ENCODE measurements at places on chromosomes 11 and 22.

DNA sequence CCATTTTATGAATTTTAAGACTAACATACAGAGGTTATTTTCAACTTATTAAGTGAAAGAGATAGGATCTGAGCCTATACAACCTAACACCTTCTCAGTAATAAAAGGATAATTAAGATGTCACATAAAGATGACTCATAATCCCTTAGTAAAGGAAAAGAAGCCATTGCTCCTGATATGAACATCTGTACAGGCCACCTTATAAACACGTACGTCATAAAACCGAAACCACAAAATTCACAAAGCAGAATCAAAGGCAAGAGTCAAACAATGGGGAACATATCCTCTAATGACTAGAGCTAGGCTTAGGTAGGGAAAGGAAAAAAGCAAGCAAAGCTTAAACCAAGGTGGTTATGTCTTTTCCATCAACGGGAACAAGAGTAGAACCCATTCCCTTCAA lies 103.5 kb downstream of the KCNA4 start:
- DNase-seq = no peak

DNA sequence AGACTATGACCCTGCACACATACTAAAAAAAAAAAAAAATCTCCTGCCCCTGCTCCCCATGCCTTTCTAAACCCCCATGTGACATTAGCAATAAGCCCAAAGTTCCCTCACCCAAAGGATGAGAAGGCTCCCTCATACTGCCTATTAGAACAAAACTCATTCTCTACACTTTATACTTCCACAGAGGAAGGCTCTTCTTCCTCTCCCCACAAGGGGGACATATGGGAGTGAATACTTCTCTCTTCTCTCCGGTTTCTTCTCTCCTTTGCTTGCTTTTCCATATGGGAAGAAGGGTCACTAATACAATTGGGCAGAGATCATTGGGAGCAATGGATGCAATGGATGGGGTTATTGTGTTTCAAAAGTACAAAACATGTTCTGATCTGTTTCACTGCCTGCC lies 3.3 kb downstream of the OR52L1 start:
- DNase-seq = no peak

DNA sequence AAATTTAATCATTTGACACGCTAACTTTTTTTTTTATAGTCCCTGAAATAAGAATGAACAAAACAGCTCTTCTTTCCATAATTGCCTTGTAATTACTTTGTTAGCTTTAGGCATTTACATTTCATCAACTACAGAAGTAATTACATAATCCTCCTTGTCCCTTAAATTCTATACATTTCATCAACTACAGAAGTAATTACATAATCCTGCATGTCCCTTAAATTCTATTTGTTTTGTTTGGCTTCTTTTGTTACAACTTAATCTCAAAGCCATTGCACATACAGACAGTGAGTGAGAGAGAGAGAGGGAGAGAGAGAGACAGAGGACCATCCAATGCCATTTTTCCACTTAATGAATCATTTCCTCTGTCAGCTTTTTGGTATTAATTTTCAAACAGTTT lies 873.2 kb downstream of the METTL15 start:
- DNase-seq = no peak

GRCh38 chr22:46415776-46416519 lies 80.4 kb downstream of the TRMU start:
- no peak for DNase-seq

DNA sequence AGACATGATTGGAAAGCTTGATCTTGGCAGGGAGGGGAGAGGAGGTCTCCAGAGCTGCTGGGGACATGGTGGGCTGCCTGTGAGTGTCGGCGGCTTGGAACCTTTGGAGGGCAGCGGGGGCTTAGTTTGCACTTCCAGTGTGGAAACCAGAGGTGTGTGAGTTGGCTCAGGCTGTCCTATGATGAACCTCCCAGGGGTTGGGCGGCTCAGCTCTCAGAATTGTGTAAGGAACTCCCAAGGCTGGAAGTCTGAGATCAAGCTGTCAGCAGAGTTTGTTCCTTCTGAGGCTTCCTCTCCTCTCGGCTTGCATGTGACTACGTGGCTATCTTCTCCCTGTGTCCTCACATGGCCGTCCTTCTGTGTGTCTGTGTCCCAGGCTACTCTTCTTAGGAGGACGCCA lies 87.9 kb upstream of the B3GAT1 start:
- no peak for DNase-seq

DNA sequence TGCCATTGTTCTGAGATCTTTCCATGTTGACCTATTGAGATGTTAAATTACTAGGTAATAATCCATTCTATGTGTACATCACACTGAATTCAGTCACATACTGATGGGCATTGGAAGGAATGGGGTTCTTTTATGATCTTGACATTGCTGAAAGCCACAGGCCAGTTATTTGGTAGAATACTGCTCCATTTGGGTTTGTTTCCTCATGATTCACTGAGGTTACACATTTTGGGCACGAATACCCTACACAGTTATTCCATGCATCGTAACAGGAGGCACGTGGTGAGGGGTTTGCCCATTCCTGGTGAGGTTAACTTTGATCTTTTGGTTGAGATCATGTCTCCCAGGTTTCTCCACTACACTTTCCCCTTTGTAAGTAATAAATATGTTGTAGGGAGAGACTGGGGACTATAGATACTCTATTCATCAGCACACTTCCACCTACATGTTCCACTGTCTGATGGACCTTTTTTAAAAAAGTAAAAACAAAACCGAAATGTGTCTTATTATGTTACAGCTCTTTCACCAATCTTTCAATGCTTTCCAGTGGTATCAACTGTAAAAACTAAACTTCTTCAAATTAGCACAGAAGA lies 12.0 kb upstream of the FOLR1 start:
- no peak for DNase-seq

DNA sequence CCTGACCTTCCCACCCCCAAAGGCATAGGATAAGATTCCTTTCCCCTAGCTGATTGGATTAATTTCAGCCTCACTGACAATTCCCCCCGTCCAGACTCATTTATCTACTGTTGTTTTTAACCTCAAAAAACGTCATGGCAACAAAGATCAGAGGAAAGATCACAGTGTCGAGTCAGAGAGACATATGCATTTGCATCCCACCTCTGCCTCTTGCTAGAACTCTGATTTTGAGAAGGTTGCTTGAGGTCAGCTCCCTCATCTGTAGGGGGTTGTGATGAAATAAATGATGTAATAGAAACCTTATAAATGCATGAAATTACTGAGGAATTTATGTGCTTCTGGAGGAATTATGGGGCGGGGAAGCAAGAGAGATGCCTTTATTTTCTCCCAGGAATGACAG lies 53.3 kb upstream of the SYN3 start:
- DNase-seq = no peak

DNA sequence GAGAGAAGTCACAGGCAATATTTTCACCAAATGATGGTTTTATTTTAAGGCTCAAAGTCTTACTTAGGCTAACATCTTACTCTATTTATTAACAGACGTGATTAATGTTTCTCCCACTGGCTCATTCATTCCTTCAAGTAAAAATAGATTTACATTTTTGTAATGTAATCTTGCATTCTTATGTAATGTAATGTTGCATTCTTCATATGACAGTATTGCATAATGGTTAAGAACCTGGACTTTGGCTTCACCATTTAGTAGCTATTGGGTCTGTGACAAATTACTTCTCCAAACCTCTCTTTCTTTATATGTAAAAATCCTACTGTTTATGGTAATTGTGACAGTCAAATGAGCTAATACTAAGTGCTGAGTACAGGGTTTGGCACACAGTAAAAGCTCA lies 3.3 kb upstream of the DIXDC1 start:
- DNase-seq = no peak

DNA sequence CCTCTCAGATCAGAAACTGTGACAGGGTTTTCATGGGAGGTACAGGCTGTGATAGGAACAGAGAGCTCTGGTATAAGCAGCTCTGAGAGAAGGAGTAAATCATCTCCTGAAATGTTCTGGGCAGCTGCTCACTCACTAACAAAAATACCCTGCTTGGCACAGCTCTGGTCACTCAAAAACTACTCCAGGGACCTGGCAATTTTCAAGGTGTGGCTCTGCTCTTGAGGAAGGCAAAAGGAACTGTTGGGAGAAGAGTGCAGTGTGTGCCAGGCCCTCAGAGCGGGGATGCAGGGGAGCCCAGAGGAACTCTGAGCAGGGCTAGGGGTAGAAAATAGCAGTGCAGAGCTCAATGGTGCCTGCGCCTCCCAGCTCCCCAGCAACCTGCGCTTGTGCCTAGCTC lies 180.5 kb upstream of the ZBED5 start:
- DNase-seq = no peak

GRCh38 chr11:7964261-7964660 lies 986 bp downstream of the NLRP10 start:
- DNase-seq = no peak

- DNase-seq = no peak
Measured at GRCh38 chr11:109433753-109434256, 11.8 kb downstream of the C11orf87 start.

GRCh38 chr22:33896575-33897447 lies 23.5 kb downstream of the LARGE1 start:
- DNase-seq = no peak

DNA sequence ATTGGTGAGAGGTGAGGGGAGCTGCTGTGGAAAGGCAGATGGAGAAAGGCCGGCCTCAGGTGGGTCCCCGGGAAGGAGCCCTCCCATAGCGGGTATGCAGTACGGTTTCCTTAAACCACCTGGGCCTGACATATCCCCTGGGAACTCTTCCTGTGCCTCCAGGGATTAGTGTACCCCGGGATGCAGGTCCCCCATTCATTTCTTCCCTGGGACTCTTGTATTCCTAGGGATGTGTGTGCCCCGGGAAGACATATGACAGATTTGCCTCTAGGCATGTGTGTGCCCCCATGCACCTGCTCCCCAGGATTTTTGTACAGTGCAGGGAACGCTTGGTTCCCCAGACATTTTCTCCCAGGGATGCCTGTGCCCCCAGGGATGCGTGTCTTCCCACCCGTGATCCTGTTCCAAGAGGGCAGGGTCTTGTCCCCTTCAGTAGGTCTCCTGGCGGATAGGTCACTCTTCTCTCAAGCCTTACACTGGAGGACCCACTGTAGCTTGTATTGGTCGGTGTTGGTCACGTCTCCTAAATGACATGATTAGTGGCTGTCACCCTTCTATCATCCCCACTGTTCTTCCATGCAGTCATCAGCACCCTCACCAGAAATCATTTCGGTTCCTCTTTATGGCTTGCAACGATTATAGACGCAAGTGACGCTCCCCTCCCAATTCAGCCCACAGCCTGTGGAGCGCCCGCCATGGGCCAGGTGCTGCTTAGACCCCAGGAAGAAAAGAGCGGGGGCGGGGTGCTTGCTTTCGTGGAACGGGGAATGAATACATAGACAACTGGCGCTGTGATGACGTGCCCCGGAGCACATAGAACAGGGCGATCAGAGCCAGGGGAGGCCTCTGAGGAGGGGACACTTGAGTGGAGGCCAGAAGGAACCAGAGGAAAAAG lies 1.3 kb downstream of the PARVB start:
- no peak for DNase-seq

GRCh38 chr11:12192794-12193514 lies 82.6 kb downstream of the MICAL2 start:
- DNase-seq = no peak

GRCh38 chr11:85822814-85823213 lies 11.9 kb upstream of the SYTL2 start:
- DNase-seq = no peak

- no peak for DNase-seq
Measured at GRCh38 chr11:69205743-69206612, 50.2 kb downstream of the SMIM38 start.

DNA sequence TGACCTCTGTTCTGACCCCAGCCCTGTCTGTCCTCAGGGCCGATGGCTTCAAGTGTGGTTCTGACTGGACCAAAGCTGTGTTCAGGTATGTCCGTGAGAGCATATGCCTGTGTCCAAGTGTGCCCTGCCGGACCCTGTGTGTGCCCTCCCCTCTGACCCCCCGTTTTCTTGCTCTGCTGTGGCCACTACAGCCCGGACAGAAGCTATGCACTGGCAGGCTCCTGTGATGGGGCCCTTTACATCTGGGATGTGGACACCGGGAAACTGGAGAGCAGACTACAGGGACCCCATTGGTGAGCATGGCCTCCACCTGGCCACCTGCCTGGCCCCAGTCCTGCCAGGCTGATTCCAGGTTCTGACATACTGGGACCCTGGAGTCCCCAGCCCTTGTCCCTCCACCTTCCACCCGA lies 14.5 kb downstream of the ATG16L2 start:
- DNase-seq = no peak

GRCh38 chr11:96161307-96162089 lies 181.5 kb downstream of the MAML2 start:
- DNase-seq = no peak

DNA sequence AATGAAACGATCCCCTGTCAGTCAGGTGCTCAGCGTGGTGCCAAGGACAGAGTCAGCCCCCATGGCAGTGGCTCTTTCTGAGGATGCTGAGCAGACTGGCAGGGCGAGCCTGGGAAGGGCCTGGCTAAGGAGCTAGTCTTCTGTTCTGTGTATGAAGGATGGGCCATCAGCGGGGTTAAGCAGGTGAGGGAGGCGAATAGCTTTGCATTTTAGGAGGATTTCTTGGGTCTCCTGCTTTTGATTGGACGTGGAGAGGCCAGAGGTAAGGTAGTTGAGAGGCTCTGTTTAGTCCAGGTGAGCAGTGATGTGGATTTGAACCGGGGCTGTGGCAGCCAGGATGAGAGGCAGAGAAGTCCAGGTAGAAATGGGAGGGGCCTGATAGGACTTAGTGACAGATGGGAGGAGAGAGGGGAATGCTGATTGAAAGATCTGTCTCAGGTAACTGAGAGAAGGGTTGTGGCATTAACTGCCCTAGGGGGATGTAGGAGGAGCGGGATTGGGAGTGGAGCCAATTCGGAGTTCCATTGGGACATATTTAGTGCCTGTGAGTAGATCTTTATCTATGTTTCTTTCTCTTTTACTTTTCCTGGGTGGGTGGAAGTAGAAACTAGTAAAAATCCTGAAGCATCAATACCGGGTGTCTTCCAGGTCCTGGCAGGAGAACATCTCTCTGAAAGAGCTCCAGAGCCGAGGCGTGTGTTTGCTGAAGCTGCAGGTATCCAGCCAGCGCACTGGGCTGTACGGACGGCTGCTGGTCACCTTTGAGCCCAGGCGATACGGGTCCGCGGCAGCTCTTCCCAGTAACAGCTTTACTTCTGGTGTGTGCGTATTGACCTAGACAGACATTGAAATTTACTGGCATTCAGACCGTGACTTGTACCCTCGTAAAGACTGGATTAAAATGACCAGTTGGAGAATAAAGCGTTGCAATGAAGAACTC lies 2.0 kb downstream of the IGHMBP2 start:
- no peak for DNase-seq
